ENCODE measurements at places on chromosomes 7 and 10. TPM values are rescaled to one million over a fixed set of nuclear protein-coding genes. Genes with fewer than 3 reads are reported as not detected.

DNA sequence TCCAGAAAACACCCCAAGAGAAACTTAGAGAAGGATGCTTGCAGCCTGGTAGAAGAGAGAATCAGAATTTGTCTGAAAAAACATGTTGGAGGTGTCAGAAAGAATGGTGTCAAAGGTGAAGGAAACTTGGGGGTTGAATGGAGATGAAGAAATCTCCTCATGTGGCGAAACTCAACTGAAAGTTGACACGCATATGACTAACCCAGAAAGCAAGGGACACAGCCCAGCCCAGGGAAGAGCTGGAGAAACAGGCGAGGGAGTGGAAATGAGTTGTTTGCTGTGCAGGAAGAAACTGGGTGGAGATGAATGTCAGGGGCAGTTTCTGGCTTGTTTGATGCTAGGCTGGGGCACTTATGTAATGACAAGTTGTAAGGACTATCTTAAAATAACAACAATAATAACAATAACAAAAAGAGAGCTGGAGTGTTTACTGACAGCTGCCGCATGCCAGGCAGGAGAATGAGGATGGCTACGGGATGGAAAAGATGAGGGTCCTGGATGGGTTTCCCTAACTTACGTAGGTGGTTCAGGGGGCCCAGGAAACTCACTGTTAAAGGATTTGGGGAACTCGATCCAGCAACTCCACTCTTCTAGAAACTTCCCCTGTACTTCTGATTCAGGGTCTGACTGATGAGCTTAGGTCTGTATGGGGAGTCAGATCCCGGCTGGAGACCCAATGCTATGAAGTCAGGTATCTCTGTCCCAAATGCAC is 57.4 kb downstream of the MAP3K8 start:
- no peak for DNase-seq

DNA sequence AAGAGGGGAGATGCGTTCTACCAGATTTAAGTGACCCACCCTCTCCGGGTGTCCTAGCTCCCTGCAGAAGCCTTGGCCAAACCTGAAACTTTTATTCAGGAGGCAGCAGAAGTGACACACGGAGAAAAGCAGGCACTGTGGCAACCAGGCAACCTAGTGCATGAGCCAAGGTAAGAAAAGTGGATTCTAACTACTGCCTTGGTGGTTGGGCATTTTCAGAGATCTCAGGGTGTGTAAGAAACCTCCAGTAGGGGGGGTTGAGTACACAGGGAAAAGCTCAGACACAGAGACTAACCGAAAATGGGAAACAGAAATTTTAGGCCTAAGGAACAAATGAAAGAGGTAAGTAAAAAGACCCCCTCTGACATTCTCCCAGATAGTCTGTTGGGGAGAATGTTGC is 645.7 kb downstream of the ANKRD7 start:
- DNase-seq = no peak

TCF7L2 gene
- 17.5 TPM for total RNA-seq

RINT1 gene
- 14.6 TPM for total RNA-seq

SNX8 gene
- 7.1 TPM for total RNA-seq

All from heart left ventricle (tissue), 16 donors.